Stimulated activated CD4-positive, alpha-beta T cell treated with anti-CD3 and anti-CD28 coated beads, TNF-alpha, amount 100 ng/mL, for 1 hour (primary cell): ENCODE measurements at places on chromosomes 3 and 15.

DNA sequence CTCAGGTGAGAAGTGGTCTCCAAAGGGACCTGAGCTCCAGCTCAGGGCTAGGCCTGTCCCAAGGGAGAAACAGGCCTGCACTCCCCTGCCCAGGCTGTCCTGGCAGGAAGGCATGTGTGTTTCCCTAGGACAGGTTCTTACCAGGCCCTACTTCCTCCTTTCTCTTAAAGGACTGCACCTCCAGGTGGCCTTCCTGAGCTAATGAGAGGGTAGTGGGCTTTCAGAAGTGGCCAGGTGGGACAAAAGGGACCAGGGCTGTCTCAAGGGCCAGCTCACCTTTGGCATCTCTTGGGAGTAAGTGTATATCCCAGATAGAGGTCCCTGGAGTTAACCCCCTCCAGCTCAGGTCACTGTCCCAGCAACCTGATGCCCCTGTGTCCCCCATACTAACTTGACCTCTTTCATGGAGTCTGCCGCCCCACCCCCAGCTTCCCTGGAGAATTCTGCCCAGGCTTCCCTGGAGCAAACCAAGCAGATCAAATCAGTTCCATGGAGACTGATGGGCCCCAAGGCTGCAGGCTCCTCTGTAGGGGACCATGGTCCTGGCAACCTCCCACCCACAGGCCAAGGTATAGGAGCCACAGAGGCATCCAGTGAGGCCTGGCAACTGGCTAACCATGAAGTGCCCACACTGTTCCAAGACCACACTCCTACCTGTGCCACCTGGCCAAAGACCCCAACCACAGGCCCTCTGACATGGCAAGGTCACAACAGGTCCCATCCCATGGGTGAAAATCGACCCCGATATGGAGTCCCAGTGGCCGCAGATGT, 67.6 kb downstream of the ZNF445 start:
- DNase-seq = no peak

DNA sequence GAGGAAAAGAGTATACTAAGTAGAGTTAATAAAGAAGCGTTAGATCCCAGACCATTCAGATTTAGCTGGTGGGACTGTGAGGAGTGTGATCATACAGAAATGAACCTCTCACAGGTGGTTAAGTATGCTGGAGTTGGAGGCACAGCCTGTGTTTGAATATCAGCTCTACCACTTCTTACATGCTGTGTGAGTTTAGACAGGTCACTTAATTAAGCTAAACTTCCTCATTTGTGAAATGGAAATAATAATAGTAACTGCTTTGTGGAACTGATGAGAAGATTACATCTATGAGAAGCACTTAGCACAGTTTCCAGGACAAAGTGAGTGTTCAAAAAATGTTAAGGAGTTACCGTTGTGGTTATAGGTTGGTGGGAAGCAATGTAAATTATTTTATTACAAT, 8.4 kb downstream of the ACP3 start:
- no peak for DNase-seq

DNA sequence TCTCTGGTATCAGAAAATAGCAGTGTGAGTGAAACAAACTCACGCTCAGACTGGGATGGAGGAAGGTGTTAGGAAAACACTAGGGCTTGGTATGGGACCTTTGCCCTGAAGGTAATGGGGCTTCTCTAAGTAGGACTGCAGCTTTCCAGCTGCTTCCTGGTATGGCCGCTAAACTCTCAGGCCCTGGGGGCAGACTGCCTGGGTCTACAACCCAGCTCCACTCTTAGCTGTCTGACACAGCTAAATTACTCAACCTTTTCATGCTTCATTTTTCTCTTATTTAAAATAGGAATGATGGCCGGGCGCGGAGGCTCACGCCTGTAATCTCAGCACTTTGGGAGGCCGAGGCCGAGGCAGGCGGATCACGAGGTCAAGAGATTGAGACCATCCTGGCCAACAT, 5.2 kb upstream of the YEATS2 start:
- DNase-seq = no peak

DNA sequence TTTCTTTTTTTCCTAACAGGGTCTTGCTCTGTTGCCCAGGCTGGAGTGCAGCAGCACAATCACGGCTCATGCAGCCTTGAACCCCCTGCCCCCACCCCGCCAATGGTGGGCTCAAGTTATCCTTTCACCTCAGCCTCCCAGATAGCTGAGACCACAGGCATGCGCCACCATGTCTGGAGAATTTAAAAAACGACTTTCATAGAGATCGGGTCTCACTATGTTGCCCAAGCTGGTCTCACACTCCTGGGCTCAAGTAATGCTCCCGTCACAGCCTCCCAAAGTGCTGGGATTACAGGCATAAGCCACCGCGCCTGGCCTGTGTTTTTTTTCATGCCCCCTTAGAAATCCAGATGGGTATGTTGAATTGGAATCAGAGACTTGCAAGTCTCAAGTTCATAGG, 40.3 kb downstream of the ERICH6 start:
- no peak for DNase-seq

GRCh38 chr3:108509871-108510270, 525 bp downstream of the MYH15 start:
- no peak for DNase-seq

GRCh38 chr3:114060906-114061655, 4.5 kb downstream of the QTRT2 start:
- DNase-seq = no peak

DNA sequence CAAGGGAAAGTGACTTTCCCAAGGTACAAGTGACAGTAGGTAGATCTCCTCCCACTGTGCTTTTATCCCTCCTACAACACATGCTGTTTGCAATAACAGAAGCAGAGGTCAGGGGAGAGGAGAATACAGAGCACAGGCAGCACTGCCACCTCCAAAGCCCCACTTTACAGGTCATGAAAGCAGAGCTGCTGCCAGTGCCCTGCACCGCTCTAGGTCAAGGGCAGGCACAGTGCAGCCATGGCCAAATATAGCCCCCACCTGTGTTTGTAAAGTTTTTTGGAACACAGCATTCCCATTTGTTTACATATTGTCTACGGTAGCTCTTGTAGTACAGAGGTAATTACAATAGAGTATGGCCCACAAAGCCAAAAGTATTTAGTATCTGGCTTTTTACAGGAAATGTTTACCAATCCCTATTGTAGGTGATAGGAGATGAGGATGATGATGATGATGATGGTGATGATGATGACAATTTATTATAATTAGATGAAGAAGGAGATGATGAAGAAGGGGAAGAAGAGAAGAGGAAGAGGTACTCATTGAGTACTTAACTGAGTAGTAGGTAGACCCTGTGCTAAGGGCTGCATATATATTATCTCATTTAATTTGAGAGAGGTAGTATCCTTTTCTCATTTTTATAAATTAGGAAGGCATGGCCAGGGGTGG, 20.4 kb downstream of the HDC start:
- DNase-seq = no peak

DNA sequence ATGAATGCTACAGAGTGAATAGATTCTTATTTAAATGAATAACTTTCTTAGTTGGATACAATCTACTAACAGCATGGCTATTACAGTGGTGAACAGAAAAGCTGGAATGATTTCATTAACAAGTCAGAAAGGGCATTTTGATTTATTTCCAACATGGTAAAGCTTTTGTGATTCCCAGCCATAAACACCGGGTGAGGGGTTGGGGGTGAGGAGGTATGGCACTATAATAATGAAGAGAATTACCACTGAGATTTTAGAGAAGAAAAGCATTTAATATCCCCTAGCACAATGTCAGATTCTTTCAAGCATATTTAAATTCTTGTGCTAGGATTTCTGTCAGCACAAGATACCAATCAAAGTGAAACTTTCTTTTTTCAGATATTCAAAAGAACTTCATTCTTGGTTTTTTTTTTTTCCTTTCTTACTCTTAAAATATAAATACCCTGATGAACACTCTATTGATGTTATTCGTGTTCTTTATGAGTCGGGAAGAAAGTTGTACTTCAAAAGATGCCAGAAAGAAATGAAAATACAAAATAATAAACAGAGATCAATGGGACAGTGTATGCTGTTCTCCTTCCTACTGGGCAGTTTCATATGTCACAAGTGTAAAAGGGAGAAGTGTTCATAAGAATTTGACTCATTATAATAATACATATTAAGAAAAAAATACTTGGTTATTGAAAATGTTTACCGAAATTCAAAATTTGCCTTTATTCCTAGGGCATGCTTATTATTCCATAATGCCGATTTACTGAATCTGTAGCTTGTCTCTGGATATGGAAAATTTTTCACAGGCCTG, 522.8 kb downstream of the CADM2 start:
- no peak for DNase-seq

GRCh38 chr3:5197470-5198312, 10.2 kb downstream of the EDEM1 start:
- no peak for DNase-seq

GRCh38 chr3:192866804-192867203, 50.9 kb downstream of the MB21D2 start:
- no peak for DNase-seq

DNA sequence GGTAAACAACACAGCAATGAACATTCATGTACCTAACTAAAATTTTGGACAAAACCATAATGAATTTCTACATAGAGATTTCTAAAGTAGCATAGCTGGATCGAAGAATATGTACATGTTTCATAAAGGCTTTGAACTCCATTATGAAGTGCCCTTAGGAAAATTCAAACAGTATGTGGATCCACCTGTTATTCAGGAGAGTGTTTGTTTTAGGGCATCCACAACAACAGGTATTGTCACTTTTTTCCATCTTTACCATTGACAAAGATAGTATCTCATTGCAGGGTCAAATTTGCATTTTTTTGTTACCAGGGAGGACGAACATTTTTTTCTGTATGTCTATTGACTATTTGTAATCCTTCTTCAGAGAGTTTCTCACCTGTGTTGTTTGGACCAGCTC, 75.0 kb downstream of the COL6A5 start:
- DNase-seq = no peak

GRCh38 chr15:22259881-22260421, 179.6 kb downstream of the OR4M2 start:
- DNase-seq = no peak

GRCh38 chr3:126194713-126195305, 14.4 kb upstream of the ALDH1L1 start:
- DNase-seq = no peak

DNA sequence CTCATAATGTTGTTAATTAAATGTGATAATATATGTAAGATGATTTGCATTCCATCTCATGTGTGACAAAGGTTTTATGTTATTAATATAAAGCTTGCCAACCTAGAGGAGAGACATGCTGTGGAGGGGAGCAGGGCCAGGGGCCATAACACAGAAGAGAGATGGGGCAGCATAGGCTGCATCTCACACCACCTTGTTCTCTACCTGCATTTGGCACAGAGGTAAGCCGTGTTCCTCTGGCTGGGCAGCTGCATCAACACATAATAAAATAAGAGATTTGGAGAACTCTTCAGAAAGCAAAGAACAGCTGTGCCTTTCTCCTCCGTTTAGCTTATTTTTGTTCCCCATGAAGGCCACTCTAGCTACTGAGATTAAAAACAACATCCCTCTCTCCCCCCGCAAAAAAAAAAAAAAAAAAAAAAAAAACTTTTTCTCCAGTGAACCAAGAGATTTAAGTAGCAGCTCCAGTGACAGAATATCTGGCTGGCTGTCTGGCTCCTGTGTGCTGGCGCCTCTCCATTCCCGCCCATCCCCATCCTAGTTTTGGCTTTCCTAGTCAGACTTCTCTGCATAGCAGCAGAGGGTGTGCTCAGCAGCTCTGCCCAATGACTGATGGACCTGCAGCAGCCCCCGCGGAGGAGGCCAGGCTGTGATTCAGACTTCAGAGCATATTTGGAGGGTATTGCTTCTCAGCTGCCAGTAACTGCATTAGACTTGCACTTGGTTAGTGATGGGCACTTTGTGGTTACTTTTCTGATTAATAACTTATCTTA, 52.2 kb upstream of the STXBP5L start:
- no peak for DNase-seq

DNA sequence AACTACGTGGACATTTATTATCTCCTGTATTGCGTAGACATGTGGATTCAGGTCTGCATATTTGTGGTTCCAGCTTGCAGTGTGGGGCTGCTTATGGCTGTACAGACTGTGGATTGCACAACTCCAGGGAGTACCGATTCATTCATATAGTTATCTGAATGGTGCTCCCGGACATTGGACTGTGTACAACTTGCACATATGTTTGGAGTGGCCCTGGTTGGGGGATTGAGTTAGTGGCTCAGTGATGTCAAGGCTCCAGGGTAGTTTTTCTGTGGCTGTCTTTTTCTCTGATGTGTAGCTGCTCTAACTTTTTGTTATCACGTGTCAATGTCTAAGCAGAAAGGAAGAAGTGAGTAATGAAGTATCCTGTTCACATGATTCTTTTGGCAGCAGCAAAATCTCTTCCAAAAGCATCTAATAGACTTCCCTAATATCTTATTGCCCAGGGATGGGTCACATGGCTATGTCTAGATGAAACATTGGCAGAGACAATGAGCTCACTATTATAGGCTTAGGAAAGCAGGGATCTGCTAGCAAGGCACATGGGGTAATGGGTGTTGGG, 15.8 kb downstream of the ST3GAL6 start:
- DNase-seq = no peak

GRCh38 chr3:46898321-46899150, 21.0 kb downstream of the PTH1R start:
- DNase-seq = no peak

DNA sequence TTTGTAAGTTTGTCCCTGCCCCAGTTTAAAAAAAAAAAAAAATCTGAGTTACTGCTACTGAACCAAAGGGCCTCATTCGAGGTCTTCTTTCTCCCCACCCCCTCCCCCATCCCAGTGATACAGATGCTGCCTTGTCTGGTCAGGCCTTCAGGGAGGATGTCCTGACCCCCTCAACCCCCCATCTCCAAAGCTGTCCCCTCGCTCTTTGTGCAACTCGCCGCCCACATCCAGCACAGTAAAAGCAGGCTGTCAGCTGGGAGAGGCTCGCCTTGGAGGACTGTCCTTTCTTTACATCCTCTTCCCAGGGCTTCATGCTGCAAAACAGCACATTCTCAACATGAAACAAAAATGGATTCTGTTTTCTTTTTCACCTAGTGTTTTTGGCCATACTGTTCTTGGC, 133.4 kb downstream of the VGLL4 start:
- no peak for DNase-seq

DNA sequence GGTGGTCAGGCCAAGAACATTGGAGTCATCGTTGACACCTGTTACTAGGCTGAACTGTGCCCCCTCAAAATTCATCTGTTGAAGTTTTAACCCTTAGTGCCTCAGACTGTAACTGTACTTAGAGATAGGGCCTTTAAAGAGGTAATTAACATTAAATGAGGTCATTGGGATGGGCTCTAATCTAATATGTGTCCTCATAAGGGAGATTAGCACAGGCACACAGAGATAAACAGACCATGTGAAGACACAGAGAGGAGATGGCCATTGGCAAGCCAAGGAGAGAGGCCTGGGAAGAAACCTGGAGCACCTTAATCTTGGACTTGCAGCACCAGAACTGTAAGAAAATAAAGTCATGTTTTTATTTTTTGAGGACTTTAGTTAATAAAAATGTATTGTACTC, 59.6 kb downstream of the PLCL2 start:
- no peak for DNase-seq

GRCh38 chr3:151093905-151094304, 8.4 kb downstream of the MED12L start:
- no peak for DNase-seq
